ENCODE measurements at places on chromosomes 13 and 19.

DNA sequence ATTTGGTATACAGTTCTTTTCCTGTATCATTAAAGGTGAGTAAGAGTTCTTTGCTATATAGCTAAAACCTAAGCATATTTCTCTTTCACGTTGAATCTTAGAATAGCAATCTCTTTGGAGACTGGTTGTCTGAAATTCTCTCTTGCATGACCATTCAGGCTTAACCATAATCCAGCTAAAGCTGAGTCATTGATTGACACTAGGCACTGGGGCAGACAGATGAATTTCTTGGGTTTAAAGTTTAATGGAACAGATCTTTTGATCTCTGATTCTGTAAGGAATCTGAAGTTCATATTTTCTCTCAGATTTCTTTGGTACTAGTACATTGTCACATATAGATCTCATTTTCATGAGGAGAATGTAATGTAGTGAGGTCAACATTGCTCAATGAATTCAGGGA is 397.3 kb upstream of the MIR17HG start:
- DNase-seq = no peak

DNA sequence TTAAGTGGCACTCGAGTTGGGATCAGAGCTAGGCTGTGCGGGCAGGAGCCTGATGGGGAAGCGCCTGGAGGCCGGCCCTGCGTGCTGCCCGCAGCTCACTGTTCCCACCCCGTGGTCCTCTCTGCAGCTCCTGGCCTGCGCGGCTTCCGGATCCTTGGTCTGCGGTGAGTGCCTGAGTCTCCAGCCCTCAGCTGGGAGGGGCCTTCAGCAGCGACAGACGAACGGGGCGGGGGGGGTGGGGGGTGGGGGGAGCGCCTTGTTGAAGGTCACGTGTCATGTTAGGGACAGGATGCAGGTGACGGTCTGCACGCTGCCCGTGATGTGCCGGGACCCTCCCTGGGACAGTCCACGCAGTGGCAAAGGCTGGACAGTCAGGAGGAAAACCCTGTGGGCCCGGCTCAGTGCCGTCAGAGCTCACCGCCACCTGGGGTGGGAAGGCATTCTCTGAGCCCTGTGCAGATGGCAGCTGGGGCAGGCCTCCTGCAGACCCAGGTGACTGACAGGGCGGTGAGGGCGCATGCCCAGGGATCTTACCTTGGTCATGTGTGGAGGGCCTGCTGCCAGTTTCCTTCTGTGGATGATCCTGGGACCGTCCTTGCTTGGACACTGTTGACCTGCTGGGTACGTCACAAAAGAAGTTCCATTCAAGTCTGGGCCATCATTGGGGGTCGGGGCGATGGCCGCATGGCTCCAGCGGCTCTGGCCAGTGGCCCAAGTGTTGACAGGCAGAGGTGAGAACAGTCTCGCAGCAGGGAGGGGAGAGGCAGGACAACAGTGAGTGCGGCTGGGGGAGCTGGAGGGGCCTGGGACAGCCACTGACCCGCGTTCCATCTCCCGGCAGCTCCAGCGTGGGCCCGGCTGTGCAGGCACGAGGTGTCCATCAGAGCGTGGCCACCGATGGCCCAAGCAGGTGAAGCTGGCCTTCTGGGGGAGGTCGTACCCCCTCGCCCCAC is 4.3 kb downstream of the NDUFS7 start:
- no peak for DNase-seq

- no peak for DNase-seq
Observed at GRCh38 chr13:79398127-79398526, 7.9 kb downstream of the RBM26 start.

DNA sequence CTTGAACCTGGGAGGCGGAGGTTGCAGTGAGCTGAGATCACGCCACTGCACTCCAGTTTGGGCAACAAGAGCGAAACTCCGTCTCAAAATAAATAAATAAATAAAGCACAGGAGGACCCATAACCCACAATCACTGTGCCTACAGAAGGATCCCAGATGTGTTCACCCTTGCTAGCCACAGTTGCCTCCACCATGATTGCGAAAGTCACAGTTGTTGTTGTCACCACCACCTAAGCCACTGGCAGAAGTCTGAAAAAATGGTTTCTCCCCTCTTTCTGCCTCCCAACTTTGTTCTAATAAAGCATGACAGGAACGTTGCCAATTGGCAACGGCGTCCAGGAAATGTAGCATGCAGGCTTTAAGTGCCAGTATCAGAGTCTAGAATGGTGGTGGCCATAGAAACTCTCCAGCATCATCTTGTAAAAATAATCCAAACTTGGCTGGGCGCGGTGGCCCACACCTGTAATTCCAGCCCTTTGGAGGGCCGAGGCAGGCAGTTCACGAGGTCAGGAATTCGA is 2.2 kb upstream of the EPS15L1 start:
- peak; percentile 58 for DNase-seq

GRCh38 chr19:47331931-47332547 is at the start of gene C5AR2:
TSS of gene C5AR2 (plus strand) at chr19:47332175. CDS start at chr19:47340800, 8,625 bp downstream.
- DNase-seq = peak; percentile 69

GRCh38 chr19:52351512-52351911 is 15.5 kb downstream of the ZNF610 start:
- DNase-seq = no peak

- no peak for DNase-seq
Observed at GRCh38 chr13:39401046-39401705, 201.8 kb downstream of the LHFPL6 start.

DNA sequence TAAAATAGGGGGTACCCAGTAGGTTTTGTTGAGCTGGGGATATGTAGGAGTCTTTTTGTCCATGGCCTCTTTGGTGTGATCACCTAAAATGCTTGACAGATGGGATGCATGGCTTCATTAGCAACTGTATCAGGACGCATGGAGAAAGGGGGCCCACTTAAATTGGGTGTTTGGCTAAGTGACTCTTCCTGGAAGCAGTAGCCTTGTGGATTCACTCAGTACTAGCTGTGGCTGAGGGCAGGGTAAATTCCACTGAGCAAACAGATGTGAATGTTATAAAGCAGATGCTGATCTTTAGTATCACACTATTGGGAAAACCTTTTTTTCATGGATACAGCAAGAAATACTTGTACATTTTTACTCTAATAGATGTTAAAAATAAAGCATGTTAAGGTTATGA is 140.0 kb downstream of the FGF14 start:
- peak; percentile 16 for DNase-seq

DNA sequence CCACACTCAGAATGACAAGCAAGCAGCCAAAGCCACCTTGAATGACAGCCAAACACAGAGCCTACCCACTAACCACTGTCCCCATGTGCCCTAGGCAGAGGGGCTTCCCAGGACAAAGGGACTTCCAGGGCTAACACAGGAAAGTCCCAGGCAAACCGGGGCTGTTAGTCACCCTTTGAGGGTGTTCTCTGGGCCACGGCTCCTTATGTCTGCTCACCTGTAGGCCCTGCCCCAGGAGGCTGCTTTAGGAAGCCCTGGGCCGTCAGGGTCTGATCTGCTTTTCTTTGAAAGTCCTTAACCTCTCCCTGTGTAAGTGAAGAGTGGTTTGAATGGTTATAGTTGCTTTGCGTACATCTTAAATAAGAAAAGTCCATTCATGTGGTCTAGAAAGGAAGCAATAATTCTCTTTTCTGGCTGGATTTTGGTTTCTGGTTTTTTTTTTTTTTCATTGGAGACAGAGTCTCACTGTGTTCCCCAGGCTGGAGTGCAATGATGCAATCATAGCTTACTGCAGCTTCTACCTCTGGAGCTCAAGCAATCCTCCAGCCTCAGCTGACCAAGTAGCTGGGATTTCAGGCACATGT is 161.4 kb downstream of the EFNB2 start:
- DNase-seq = peak; percentile 78

- no peak for DNase-seq
Observed at GRCh38 chr19:34120846-34121639, 51.3 kb upstream of the LSM14A start.

- DNase-seq = no peak
Observed at GRCh38 chr19:4473011-4473762, 1.1 kb downstream of the HDGFL2 start.

DNA sequence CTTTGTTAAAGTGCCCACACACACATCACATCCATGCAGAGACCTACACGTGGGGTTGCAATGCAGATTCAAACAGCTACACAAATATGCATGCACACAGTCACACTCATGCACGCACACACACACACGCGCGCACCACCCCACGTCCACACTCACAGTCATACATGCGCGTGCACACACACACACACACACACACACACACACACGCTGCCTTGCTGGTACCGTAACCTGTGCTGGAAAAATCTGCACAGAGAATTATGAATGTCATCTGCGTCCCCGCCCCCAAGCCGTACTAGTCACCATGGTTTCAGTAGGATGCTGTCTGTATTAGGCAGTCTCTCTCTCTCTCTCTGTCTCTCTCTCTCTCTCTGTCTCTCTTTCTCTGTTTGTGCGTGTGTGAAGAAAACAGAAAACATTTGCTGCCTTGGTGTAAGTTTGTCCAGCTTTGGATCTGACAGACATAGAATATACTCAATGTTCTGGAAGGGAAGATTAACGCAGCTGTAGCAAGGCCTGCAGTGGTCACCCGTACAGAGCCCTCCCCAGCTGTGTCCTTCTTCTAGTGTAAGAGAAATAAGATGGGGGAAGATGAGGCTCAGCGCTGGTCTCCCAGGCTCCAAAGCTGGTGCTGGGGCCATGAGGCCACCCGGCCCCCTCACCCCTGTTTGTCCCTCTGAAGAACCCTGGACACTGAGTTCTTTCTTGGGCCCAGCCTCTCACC is 26.4 kb upstream of the DPP9 start:
- no peak for DNase-seq

- DNase-seq = no peak
Observed at GRCh38 chr13:30403456-30403855, 18.8 kb upstream of the UBE2L5 start.

- no peak for DNase-seq
Observed at GRCh38 chr13:45051315-45051714, 62.0 kb downstream of the GPALPP1 start.

- DNase-seq = peak; percentile 97
Observed at GRCh38 chr13:97223711-97224541, 1.8 kb downstream of the MBNL2 start.

DNA sequence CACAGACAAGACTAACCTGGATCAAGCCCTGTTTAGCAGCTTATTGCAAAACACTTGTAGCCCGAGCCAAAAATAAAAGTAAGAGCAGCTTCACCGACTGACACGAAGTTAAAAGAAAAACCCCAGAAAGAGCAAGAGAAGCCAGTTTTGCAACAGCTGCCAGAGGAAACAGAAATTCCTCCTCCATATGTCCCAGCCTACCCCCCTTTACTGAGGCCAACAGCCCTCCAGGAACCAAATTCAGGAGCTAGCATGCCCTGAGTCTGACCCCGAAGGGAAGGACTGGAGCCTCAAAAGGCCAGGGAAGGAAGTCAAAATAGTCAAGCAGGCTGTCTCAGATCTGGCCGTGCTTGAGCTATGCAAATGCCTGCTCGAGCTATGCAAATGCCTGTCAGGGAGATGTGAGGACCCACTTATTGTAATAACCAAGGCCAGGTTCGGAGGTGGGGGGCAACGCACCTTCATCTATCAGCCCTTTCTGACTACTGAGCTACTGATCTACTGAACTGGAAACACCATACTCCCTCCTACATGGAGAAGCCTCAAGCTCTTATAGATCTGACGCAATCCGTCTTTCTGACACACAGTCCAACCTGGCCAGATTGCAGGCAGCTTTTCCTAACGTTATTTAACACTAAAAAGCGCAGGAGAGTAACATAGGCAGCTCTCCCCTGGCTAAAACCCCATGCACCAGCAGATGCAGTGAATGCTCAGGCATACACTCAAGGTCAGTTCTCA is 6.7 kb downstream of the SIGLEC11 start:
- DNase-seq = peak; percentile 81

DNA sequence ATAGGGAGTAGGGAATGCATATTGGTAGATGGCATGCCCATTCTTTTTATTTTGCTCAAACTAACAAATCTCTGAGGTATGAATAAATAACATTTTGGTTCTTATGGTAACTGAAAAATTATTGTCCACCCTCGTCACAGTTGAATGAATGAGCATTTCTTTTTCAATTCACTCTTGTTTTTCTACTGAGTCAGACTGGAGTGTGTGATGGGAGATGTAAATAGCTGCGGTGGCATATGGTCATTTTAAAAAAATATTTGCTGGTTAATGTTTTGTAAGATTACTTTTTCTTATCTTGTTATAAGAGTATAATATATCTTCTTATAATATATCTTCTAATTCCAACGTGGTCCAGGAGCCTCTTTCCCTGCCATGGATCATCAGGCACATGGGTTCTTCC is 586.5 kb downstream of the SLITRK5 start:
- DNase-seq = no peak

GRCh38 chr13:85333506-85334020 is 465.7 kb downstream of the SLITRK6 start:
- peak; percentile 80 for DNase-seq

DNA sequence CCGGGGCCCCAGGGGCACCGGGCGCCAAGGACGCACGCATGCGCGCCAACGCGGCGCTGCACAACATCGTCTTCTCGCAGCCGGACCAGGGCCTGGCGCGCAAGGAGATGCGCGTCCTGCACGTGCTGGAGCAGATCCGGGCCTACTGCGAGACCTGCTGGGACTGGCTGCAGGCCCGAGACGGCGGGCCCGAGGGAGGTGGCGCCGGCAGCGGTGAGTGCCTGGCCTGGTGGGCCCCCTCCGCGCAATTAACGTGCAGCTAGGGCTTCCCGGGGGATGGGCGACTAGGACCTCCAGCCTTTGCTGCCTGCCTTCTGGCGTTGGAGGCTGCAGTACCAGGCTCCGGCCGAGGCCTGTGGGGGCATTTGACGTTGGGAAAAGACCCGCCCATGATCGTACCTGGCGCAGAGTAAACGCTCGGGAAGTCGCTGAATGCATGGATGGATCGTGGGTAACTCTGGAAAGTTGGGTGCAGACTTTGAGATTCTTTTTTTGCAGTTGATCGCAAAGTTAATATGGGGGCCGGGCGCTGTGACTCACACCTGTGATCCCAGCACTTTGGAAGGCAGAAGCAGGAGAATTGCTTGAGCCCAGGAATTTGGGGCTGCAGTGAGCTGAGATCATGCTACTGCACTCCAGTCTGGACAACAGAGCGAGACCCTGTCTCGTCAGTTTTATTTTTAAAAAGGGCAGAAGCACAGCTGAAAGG is 7.3 kb downstream of the APC2 start:
- DNase-seq = no peak

DNA sequence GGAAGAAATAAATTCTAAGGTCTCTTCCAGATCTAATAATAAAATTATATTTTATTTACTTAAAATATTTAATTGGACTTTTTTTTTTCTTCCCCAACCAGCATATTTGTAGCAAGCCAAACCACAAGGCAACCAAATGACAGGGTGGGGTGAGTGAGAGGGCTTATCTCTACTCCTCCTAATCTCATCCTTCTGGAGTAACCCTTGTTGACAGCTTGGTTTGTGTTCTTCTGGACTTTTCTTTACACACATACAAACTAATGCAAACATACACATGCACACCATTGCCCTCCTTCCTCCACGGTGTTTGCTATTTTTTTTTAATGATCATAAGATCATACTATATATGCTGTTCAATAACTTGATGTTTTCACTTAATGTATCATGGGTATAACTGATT is 383.1 kb downstream of the DLEU7 start:
- DNase-seq = no peak

DNA sequence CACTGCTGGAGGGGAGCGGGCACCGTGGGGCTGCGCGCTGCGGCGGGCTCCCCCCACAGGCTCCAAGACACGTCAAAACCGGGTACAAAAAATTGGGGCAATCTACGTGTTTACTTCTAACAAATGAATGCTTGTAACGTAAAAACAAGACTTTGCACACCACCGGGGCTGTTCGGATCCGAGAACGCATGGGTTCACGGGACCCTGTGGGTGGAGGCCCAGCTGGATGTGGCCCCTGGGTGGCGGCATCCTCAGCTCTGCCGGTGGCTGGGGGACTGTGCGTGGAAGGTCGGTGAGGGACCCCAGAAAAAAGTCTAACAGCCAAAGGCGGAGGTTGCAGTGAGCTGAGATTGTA is 10.3 kb upstream of the SLC7A10 start:
- no peak for DNase-seq

Data from muscle of leg (tissue), 16 donors.